NCI-H1417 treated with DMSO at 0.1 percent for 48 hours (cell line): ENCODE measurements at places on chromosomes 11 and 22.

DNA sequence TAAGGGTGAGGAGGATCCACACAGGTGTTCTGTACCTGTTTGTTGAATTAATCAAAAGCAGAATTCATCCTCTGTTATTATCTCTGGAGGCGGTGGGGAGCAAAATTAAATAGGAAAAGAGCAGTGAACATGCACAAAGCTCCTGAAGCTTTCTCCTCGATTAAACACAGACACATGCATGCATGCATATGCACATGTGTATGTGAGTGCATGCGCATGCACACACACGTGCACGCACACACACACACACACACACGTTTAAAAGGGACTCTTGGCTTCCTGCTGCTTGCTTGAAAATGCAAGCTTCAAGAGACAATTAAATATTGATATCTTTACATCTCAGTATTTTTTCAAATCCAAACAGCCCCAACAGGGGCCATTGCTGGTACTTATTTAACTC is 462.1 kb downstream of the BUD13 start:
- DNase-seq: no peak

DNA sequence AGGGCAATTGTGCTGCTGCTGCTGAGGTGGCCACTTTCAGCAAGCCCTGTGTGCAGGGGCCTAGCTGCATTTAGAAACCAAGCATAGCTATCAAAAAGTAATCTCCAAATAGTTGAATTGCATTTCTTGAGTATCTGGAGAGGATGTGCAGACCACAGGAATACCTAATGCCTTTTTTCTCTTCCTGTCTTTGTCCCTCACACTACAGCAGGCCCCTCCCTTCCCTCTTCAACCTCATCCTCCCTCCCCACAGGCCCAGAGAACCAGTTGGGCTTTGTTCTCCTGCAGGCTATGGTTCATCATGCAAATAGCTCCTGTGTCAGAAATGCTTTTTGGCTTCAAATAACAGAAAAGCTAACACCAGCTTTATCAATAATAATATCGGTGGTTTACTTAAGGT is 47.7 kb downstream of the DKK3 start:
- DNase-seq: no peak

DNA sequence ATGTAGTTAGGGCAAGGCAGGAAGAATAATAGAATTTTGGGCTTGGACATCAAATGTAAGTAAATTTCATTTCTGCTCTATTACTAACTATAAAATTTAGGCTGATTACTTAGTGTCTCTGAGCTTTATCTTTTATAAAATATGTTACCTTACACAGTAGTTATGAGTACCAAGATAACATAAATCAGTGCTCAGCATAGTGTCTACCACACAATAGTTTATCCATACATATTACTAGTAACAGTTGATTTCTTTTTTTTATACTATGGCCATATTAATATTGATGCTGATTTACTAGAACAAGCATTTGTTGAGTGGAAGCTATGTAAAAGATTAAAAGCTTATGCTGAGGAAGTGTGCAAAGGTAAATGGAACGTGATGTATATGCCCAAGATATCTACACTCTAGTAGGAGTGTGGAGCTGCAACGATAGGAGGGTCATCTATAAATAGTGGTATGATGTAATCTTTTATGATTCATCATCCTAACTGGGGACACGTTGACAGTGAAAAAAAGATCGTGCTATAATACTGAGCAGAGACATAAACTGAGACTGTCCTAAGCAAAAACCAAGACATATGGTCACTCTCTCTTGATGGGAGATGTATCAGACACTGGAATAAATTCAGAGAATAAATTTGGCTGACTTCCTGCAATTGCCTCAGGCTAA is 8.7 kb upstream of the SLC5A12 start:
- DNase-seq: no peak

DNA sequence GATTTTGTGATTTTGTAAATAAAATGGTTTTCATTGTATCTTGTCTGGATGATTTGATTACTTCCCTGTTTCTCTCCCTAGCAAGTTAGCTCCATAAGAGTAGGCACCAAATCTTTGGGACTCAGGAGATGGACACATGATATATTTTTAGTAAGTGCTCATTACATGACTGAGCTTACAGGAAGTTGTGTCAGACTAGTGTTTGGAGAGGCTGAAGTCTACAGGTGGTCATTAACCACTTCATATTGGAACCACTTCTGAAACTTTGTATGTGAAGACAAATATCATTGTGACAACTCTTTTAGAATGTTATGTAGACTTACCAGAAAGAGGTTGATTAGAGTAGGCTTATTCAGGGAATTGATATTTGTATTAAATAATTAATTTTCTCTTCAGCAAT is 19.1 kb downstream of the ARHGAP42 start:
- no peak for DNase-seq

DNA sequence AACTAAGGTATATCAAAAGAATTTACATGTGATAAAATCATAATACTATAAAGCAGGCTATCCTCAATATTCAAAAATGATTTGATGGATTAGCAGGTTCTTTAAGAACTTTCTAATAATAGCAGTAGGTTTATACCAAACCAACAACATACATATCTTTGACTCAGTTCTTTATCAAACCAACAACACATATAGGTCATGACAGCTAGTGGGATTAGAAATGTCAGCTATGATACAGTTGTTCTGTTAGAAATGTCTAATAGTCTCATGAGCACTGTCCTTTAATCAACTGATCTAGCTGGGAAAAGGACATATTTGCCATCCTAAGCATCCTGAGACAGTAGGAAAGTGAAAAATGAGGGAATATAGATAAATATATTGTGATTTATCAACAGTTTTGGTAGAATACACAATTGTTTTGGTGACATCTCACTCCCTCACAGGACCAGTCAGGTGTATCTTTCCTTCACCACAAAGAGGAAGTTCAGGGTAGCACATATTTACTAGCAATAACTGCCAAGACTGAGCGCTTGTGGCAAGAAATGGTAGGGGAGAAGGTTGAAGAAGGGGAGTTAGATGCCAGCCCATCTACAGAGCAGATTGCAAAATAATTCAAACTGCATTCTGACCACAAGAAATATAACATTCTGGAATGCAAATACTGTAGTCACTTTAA is 90.8 kb upstream of the APOA1 start:
- no peak for DNase-seq

GRCh38 chr22:48310740-48311139 is 1516.9 kb downstream of the BRD1 start:
- no peak for DNase-seq

DNA sequence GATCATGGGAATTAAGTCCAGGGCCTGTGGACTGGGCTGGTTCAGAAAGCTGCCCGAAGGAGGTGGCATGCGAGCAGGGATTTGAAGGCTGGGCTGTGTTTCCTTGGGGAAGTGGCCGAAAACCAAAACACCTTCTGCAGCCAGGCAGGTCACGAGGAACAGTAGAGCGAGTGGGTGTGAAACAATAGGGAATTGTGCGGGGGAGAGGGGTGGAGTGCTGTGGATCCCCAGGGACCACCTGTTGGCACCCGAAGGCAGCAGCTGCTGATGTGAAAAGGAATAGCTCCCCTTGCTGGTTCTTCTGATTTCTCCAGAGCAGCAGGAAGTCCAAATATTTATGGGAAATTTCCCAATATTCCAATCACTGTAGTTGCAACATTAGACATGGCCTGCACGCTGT is 24.6 kb downstream of the TP53I11 start:
- DNase-seq: no peak

DNA sequence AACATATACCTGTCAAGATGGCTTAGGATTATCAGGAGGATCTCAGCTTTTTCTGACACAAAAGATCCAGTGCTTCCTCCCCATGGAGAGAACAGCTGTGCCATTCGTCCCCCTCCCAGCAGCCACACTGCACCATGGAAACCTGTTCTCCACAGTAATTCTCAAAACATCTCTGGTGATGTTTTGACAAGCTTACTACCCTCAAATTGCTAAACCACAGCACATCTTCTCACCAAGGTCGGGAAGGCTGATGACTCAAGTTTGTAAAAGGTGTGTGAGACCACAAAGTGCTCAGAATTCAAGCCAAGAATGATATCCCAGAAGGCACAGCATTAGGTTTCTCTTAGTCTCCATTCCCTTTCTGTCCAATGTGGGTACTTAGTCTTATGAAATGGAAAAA is 3.9 kb upstream of the RAB38 start:
- DNase-seq: no peak

DNA sequence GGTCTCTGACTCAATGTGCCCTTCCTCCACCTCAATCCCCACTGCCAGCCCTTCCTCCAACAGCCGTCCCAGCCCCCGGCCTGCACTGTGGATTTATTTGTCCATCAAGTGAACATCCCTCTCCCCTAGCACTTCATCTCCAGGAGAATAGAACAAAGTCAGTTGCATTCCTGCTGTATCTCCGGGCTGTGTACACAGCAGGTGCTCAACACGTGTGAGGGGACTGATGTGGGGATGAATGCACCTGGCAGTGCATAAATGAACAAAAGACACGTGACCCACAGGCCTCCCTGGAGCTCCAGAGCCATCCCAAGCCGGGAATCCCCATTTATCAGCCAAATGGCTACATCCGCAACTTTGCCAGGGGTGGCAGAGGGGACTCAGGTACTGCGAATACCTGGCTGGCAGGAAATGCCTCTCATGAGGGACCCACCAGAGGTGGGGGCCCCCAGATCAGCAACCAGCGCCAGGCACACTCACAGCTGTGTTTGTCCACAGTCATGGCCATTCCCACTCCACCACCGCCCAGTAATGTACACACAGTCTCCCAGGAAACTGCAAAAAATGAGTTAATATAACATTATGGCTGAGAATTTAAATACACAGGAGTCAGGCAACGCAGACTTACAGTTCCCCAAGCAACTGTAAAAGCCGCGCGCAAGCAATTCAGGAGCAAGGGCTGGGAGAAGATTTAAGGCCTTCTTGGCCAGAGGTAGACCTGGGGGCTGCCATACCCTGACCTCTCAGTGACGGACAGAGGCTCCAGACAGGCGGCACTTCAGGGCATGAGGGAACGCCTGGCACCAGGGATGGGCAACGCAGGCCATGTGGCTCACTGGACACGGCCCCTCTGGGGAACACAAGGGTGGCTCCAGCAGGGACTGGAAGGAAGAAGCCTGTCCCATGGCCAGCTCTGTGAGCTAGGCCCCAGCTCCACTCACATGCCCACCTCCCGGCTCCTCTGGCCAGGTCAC is 50.3 kb upstream of the TCF20 start:
- no peak for DNase-seq

DNA sequence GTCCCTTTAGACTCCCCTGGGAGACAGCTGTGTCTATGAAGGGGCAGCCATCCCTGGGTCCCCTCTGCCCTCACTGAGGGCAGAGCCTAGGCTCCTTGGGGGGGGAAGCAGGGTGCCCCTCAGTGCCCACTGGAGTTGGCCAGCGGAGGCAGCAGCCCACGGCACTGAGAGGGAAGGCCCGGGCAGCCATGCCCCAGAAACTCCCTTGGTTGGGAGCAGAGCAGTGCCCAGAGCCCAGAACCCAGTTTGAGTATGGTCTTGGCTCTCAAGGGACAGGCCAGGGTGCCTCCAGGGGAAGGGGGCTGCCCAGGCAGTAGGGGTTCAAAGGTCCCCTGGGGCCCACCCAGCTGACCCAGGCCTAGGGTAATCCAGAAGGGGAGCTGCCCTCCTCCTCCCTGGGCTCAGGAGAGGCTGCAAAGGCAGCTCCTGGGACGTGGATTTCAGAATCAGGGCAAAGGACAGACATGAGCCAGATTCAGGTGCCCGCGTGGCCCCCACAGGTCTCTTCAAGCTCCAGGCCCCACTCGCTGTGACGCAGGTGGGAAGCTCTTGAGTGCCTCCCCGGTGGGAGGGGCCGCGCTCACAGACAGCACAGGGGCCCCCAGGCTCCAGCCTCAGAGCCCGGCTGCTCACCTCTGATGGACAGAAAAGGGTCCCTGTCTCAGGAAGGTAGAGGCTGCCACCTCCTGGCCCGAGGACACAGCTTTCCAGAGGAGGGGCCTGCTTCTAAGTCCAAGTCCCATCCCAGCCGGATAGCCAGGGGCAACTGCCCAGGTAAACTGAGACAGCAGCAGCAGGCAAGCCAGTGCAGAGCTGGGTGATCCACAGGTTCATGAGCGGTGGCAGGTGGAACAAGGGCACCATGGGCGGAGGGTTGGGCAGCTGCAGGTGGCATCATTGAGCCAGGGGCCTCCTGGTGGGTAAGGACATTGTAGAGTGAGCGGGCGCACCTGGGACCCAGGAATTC is 2.6 kb downstream of the C11orf21 start:
- DNase-seq: no peak

DNA sequence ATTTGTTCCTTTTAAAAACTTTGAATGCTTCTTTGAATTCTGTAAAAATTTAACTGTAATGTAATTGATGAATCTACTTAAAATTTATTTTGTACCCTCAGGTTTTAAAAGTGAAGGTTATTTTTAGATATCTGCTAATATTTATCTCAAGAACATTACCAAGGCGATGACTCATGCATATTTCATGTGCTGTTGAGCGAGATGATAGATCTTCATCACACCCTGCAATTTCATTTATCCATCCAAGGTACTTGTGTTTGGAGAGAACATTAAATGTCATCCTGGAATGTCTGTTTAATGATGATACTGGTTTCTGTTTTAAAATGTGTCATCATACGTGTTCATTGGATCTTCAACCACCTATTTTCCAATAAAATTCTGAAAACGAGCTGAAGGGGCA is 6.7 kb upstream of the OOSP4A start:
- DNase-seq: no peak

DNA sequence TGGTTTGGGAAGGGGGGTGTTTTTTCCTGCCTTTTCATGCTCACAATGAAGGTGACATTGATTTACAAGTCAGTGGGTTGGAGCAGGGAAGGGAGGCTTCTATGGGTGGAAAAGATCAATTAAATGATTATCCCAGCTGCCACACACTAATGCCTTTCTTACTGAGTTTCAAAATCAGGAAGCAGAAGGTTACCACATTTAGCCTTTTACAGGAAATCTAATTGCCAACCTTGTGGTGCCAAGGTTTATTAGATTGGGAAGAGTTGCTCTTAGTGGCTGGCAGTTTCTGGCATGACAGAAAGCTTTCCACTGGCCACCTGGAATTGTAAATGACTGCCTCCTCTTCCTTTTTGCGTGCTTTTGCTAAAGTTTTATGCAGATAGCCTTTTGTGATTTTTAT is 98.7 kb downstream of the NAV2 start:
- DNase-seq: no peak

DNA sequence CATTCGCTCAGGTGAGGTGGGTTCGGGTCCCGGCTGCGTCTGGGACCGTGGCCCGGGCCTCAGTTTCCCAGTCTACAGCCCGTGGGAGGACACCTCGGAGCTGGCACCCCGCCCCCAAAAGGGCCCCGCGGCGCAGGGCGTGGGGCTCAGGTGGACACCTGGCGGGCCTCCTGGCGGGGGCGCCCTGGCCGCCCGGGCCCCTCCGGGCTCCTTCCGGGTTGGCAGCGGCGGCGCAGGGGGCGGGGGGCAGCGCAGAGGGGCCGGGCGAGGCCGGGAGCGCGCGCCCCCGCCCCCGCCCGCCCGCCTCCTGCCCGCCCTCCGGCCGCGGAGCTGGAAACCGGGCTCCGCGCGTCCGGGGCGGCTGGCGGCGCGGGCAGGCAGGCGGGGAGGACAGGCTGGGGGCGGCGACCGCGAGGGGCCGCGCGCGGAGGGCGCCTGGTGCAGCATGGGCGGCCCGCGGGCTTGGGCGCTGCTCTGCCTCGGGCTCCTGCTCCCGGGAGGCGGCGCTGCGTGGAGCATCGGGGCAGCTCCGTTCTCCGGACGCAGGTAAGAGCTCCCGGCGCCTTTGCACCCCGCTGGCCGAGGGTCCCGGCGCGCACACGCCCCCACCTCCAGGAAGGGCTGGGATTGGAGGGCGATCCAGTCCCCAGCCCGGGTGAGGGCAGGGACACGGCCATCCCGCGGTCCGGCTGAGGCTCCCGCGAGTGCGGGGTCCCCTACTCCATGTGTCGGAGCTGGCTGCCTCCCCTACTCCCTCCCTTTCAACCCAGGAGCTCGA is at the start of gene EMID1:
TSS of gene EMID1 (plus strand) at position 303 of the 778 bp plus-strand sequence. CDS start at position 446, 143 bp downstream.
- no peak for DNase-seq

GRCh38 chr11:86805873-86806310 is 5.5 kb downstream of the PRSS23 start:
- DNase-seq: no peak
